Activated T-cell treated with anti-CD3 and anti-CD28 coated beads for 1 hour (primary cell): ENCODE measurements at places on chromosomes 7 and 10.

- DNase-seq: no peak
Observed at GRCh38 chr10:77349226-77349625, 288.4 kb downstream of the KCNMA1 start.

GRCh38 chr10:69107699-69108098 is 16.3 kb upstream of the VPS26A start:
- DNase-seq: no peak

DNA sequence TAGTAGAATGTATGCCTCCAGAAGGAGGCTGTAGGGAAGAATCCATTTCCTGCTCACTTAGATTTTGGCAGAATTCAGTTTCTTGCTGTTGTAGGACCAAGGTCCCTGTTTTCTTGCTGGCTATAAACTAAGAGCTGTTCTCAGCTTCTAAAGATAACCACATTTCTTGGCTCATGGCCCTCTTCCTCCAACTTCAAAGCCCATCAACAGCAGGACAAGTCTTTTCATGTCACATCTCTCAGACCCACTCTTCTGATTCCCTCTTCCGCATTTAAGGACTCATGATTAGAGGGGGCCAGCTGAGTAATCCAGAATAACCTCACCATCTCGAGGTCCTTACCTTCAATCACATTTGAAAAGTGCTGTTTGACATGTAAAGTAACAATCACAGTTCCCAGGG is 8.2 kb upstream of the LSM8 start:
- DNase-seq: no peak

DNA sequence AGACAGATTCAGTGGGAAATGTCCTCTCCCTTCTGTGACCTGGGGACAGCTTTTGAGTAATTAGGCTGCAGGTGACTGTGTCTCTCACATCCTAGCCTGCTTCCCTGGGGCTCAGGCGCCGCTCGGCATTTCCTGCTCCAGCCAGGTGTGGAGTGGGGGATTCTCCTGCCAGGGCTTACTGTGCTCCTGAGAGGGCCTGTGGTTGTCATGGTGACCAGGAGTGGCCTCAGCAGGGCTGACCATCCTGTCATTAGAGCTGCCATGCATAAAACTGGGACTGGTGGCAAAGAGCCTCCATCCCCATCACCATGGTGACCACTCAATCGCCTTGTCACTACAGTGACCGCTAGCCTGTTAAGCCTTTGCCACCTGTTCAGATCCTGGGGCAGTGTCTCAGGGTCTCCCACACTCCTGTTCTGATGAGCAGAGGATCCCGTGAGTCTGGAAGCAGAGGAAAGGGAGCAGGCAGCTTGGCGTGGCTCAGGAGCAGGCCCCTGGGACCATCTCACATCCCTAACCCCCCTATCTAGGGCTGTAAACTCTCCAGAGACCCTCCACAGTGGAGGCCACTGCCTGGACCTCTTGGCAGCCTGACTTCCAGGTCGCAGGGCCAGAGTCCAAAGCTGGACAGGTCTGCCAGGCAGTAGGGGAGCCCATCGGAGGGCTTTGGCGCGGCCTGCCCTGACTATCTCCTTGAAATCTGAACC is at the start of gene GCK:
Gene GCK (minus strand): TSS at position 154 of the 707 bp plus-strand sequence. CDS start 486 bp downstream, outside the sequence.
- DNase-seq: no peak
